Naive thymus-derived CD8-positive, alpha-beta T cell (primary cell): ENCODE measurements at places on chromosomes 1 and 21.

DNA sequence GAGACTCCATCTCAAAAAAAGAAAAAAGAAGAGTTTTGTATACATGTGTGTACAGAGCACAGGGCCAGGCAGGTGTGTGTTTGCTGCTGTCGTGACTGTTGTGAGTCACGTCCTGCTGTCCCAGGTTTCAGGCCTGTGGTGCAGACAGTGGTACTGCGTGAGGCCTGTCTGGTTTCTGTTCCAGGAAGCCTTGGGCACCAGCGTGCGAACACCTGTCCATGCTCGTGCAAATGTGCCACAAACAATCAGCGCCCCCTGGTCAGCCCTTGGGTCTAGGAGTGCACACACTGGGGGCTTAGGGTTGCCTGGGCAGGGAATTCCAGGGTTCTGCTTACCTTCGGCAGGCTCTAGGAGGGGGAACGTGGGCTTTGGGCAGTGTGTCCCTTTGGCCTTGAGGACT lies 16.9 kb downstream of the GPR157 start:
- H3K4me3 ChIP-seq = no peak overlapping the region
- no peaks in the 10 kb centered on the region for H3K27me3 ChIP-seq
- no peak for DNase-seq
- no peaks in the 10 kb centered on the region for H3K4me1 ChIP-seq
- H3K27ac ChIP-seq = no peak overlapping the region
- peaks cover 21% of the 10 kb centered on the region for H3K36me3 ChIP-seq

- H3K27me3 ChIP-seq = peaks cover 36% of the 10 kb centered on the region
- H3K36me3 ChIP-seq = no peaks in the 10 kb centered on the region
- DNase-seq = no peak
- H3K27ac ChIP-seq = no peak overlapping the region
- H3K4me1 ChIP-seq = no peaks in the 10 kb centered on the region
- no peak overlapping the region for H3K4me3 ChIP-seq
Observed at GRCh38 chr1:46508757-46509156, 19.1 kb downstream of the DMBX1 start.

DNA sequence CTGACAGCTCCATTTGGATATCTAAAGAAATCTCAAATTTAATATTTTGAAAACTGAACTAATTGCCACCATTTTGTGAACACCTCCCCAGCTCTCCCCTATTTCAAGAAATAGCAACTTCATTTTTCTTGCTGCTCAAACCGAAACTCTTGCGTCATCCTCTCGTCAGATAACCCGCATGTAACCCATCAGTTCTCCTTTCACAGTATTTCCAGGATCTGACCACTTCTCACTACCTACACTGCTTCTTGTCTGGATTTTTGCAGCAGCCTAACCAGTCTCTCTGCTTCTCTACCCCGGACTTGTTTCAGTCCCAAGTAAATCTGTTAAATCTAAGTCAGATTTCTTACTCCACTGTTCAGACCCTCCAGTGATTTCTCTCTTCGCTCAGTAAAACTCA lies 75.6 kb downstream of the MTR start:
- DNase-seq = no peak
- H3K36me3 ChIP-seq = peaks cover 87% of the 10 kb centered on the region
- no peaks in the 10 kb centered on the region for H3K27me3 ChIP-seq
- H3K4me3 ChIP-seq = no peak overlapping the region
- H3K4me1 ChIP-seq = peaks cover 2% of the 10 kb centered on the region

DNA sequence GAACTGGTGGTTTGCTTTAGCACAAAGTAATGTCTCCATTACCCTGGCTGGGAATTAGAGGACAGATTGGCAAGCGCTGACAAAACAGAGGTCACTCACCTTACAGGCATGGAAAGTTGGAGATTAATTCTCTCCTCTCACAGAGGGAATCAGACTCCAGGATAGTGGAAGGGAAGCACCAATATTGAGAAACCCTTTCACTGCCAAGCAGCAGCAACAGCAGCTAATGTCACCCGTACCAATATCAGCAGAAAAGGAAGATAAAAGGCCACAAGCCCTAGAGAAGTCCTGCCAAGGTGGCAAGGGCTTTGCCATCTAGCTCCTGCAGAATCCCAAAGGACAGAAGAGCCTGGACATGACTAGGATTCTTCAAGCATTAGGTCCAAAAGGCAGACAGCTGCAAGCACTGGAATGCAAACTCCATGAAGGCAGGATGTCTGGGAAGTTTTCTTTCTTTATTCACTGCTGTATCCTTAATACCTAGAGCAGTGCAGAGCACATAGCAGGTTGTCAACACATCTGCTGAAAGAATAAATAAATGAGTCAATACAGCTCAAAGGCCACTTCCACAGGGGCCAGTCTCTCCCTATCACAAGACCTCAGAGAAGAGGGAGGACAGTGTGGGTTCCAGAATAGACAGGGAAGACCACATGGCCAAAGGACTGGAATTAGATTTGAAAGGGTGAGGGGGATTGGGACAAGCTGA lies 57.2 kb downstream of the ERI3 start:
- peaks cover 61% of the 10 kb centered on the region for H3K36me3 ChIP-seq
- peaks cover 7% of the 10 kb centered on the region for H3K4me1 ChIP-seq
- no peak overlapping the region for H3K27ac ChIP-seq
- H3K27me3 ChIP-seq = no peaks in the 10 kb centered on the region

DNA sequence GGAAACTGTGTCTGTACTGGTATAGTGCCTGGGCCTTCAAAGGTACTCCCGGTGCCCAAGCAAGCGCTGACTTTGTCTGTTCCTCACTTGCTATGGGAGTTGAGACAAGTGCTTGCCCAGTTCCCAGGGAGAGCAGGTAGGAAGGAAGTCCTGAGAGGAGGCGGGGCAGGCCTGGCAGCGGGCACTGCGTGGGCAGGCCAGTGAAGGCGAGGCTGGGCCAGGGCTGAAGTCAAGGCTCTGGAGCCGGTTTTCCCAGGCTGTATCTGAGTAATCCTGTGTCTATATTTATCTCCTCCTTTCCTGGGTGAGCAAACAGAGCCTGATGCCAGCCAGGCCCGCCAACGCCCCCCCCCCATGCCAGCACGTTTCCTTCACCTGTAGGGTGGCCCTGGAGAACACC lies 15.9 kb upstream of the EDN2 start:
- no peak for DNase-seq
- no peak overlapping the region for H3K27ac ChIP-seq
- H3K27me3 ChIP-seq = peaks cover 5% of the 10 kb centered on the region
- H3K4me3 ChIP-seq = no peak overlapping the region
- H3K36me3 ChIP-seq = no peaks in the 10 kb centered on the region

DNA sequence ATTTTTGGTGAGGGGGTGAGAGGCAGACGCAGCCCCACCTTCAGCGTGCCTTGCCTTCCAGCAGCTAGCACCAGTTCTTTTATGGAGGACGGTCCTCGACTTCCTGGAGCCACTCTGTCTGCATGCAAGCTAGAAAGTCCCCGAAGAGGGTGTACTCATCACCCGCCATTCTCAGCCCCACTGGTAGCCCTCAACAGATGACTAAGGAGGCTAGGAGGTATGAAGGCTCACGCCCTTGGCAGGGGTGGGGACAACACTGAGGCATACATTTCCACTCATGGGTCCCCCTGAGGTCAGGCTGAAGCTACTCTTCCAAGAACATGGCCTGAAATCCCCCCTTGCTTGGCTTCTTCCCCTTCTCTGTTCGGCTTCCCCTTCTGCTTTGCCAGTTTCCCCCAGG lies 8.9 kb upstream of the PTPRF start:
- no peak overlapping the region for H3K4me3 ChIP-seq
- no peak overlapping the region for H3K27ac ChIP-seq
- peaks cover 45% of the 10 kb centered on the region for H3K27me3 ChIP-seq

DNA sequence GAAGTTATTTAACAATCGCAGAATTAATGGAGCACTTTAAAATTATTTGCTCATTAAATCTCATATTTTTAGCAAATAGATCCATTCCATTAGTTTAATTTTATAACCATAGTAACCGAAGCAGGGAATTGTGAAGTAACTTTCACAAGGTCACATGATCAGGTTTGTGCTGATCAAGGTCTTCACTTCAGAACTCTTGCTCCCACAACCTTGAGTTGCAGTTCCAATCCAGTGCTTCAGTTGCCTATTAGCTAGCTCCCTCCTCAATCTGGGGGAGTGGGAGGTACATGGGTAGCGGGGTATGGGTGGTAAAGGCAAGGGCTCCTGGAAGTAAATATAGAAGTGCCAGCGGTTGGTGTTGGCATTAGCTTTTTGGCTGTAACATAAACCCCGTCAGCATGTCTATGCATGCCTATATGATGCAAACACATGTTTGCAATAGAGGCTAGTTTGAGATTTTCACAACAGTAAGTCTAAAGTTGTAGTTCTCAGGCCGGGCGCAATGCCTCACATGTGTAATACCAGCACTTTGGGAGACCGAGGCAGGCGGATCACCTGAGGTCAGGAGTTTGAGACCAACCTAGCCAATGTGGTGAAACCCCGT lies 5.8 kb downstream of the ATP5IF1 start:
- no peak for DNase-seq
- no peaks in the 10 kb centered on the region for H3K27me3 ChIP-seq
- H3K36me3 ChIP-seq = no peaks in the 10 kb centered on the region
- no peak overlapping the region for H3K4me3 ChIP-seq
- no peak overlapping the region for H3K27ac ChIP-seq

DNA sequence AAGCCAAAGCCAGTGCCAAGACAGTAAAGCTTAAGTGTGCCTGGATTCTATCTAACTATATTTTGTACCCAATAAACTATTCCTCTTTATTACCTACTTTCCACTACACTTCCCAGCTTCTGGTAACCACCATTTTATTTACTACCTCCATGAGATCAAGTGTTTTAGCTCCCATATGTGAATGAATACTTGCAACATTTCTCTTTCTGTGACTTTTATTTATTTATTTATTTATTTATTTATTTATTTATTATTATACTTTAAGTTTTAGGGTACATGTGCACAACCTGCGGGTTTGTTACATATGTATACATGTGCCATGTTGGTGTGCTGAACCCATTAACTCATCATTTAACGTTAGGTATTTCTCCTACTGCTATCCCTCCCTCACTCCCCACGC lies 582.1 kb downstream of the AMY1C start:
- H3K36me3 ChIP-seq = no peaks in the 10 kb centered on the region
- no peak overlapping the region for H3K27ac ChIP-seq
- DNase-seq = no peak
- no peaks in the 10 kb centered on the region for H3K4me1 ChIP-seq
- H3K4me3 ChIP-seq = no peak overlapping the region

DNA sequence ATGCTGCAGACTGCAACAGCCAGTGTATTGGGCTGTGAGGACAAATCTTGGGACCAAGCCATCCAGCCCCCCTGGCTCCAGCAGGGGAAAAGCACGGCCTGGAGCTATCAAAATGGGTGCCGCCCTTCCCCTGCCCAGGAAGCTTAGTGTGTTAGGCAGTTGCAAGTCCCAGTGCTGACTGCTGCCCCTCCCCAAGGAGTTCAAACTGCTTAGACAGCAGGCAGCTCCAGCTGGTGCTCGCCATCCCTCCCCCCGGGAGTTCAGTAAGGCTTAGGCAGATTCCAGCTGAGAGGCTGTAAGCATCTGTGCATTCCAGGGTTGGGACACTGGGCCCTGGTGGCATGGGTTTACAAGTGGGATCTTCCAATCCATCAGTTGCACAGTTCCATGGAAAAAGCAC lies 579.6 kb upstream of the NR5A2 start:
- DNase-seq = no peak
- no peaks in the 10 kb centered on the region for H3K36me3 ChIP-seq
- no peak overlapping the region for H3K27ac ChIP-seq
- no peaks in the 10 kb centered on the region for H3K4me1 ChIP-seq

GRCh38 chr1:182784556-182785171 lies 4.9 kb upstream of the NPL start:
- no peaks in the 10 kb centered on the region for H3K27me3 ChIP-seq
- H3K4me1 ChIP-seq = peaks cover 13% of the 10 kb centered on the region
- no peak overlapping the region for H3K4me3 ChIP-seq
- H3K27ac ChIP-seq = no peak overlapping the region
- no peak for DNase-seq
- H3K36me3 ChIP-seq = no peaks in the 10 kb centered on the region

DNA sequence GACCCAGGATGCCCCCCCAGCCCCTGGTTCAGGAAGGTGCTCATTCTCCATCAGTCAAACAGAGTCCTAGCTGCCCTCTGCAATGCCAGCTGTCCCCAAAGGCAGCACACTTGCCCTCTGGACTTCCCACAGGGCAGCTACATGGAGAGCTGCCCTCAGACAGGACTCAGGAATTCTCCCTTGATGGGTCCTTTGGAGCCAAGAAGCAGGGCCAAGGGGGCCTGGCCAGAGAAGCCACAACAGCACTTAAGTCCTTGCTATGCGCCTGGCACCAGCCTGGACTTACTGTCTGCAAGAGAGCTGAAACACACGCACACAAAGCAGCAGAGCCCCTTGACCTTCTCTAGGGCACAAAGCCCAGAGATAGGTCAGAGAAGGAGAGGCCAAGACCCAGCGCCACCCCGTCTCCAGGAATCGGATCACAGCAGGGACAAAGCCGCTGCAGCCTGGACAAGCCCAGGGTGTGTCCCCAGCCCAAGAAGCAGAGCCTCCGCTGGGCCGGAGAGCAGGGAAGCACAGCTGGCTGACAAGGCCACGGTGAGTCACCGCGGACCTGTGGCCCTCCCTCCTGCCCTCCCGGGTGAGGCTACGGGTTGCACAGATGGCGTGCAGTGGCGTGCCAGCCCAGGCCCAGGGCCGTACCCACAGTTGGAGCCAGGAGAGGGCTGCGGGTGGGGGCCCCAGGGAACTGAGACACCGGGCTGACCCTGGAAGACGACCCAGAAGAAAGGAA lies 1.7 kb downstream of the WNT9A start:
- H3K27ac ChIP-seq = no peak overlapping the region
- peaks cover 31% of the 10 kb centered on the region for H3K27me3 ChIP-seq
- H3K36me3 ChIP-seq = no peaks in the 10 kb centered on the region

- no peaks in the 10 kb centered on the region for H3K4me1 ChIP-seq
- H3K36me3 ChIP-seq = no peaks in the 10 kb centered on the region
- no peak overlapping the region for H3K27ac ChIP-seq
- no peak for DNase-seq
Observed at GRCh38 chr1:200343874-200344273, 66.0 kb downstream of the ZNF281 start.

GRCh38 chr1:151050051-151050688 lies 2.6 kb downstream of the C1orf56 start:
- H3K4me3 ChIP-seq = peak overlapping the region; percentile 94
- peaks cover 93% of the 10 kb centered on the region for H3K4me1 ChIP-seq
- H3K27ac ChIP-seq = peak overlapping the region; percentile 97
- peaks cover 10% of the 10 kb centered on the region for H3K36me3 ChIP-seq

GRCh38 chr1:8643542-8644536 lies 173.6 kb downstream of the RERE start:
- no peak overlapping the region for H3K4me3 ChIP-seq
- peak overlapping the region; percentile 10 for H3K27ac ChIP-seq
- no peaks in the 10 kb centered on the region for H3K27me3 ChIP-seq
- peaks cover 8% of the 10 kb centered on the region for H3K4me1 ChIP-seq
- no peak for DNase-seq
